ENCODE measurements at places on chromosomes 16 and 17.

GRCh38 chr17:740240-741017, 8.0 kb downstream of the TLCD3A start:
- no peak for DNase-seq

DNA sequence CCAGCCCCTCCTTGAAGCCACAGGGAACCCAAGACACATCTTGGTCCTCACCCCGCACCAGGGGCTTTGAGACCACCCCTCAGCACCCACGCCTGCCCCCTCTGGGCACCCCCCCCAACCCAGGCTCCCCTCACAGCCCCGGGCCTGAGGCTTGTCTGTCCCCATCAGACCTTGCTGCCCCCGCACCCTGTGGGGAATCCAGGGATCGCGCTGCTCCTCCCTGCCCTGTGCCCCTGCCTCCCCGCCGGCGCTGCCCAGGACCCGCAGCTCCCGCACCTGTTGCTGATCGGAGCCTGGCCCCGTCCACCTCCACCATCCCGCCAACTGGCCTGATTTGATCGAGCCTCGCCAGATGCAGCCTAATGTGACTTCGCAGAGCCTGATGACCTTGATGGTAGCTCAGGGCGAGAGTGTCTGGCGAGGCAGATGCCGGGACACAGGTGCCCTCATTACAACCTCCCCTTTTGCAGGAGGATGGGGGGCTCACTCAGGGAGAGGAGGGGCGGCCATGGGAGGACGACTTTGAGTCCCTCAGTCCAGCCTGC, 29.0 kb downstream of the SLC25A10 start:
- no peak for DNase-seq

- DNase-seq, result no peak
These were observed 346.3 kb upstream of the CDH11 start for GRCh38 chr16:65468133-65468532.

DNA sequence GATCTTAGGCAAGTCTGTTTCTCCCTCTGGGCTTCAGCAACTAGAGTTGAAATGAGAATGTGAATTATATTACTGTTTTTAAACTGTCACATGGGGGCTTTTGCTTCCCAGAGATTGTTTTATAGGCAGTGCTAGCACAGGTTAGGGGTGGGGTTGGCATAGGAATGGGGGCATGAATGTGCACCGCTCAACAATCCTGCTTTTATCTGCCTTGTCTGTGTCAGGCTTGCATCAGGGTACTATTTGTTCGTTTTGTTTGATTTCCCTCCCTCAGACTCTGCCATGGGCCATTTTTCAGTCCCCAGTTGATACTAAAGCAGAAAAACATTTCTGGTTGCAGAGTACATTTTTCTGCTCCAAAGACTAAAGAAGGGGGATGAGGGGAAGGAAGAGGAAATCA, 34.6 kb upstream of the IRX6 start:
- no peak for DNase-seq
